CD4-positive, CD25-positive, alpha-beta regulatory T cell (primary cell): ENCODE measurements at places on chromosomes 7 and 10.

DNA sequence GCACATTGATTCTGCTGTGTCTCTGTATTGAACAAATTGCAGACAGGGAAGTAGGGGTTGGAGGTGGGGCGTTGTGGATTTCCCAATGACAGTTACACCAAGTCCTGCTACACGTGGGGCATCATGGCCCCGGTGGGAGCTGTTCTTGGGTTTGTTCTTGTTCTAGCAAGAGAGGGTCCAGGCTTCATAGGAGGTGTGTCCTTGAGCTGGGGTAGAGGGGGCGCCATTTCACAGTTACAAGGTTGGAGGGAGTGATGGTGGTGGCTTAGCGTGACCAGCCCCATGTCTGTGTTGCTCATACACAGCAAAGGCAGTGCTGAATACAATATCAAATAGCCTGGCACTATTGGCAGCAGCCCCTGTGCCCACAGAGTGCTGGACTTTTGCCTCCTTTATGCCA lies 15.7 kb downstream of the SH2D4B start:
- DNase-seq = no peak

GRCh38 chr10:98415731-98416119 lies 743 bp upstream of the PYROXD2 start:
- no peak for DNase-seq

GRCh38 chr7:158685693-158686092 lies 18.9 kb downstream of the NCAPG2 start:
- DNase-seq = no peak

- DNase-seq = no peak
Measured at GRCh38 chr7:73427902-73428787, 5.4 kb upstream of the FZD9 start.

- DNase-seq = no peak
Measured at GRCh38 chr10:83965473-83965872, 173.8 kb upstream of the GHITM start.

- DNase-seq = no peak
Measured at GRCh38 chr7:125934955-125935354, 1005.3 kb upstream of the POT1 start.

GRCh38 chr10:1874533-1874932 lies 137.2 kb upstream of the ADARB2 start:
- DNase-seq = no peak

GRCh38 chr10:11742009-11742778 lies at the start of gene ECHDC3:
TSS of gene ECHDC3 (plus strand) at chr10:11742382. CDS start at chr10:11742577, 195 bp downstream.
- DNase-seq = peak; percentile 10
